AG08395 (cell line): ENCODE measurements at places on chromosomes 7 and 10.
A peak's percentile ranks its signal among the peaks of the same experiment; 100 is the strongest.

- no peak for DNase-seq
Measured at GRCh38 chr7:4139656-4140625, 542.2 kb upstream of the FOXK1 start.

GRCh38 chr10:96025566-96025965 lies 17.8 kb upstream of the CCNJ start:
- peak; percentile 6 for DNase-seq

GRCh38 chr10:112223725-112224124 lies 40.2 kb upstream of the GPAM start:
- no peak for DNase-seq

GRCh38 chr7:353746-354325 lies 63.9 kb downstream of the FOXL3 start:
- peak; percentile 57 for DNase-seq

DNA sequence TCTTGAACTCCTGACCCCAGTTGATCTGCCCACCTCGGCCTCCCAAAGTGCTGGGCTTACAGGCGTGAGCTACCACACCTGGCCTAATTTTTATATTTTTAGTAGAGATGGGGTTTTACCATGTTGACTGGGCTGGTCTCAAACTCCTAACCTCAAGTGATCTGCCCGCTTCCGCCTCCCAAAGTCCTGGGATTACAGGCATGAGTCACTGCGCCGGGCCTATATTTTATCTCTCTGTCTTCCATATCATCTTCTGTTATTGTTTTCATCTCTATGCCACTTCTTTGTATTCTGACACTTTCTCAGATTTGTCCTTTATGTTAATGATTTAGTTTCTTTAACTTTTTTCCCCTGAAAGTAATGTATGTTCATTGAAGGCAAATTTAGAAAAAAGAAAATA lies 55.0 kb upstream of the FMC1 start:
- no peak for DNase-seq

DNA sequence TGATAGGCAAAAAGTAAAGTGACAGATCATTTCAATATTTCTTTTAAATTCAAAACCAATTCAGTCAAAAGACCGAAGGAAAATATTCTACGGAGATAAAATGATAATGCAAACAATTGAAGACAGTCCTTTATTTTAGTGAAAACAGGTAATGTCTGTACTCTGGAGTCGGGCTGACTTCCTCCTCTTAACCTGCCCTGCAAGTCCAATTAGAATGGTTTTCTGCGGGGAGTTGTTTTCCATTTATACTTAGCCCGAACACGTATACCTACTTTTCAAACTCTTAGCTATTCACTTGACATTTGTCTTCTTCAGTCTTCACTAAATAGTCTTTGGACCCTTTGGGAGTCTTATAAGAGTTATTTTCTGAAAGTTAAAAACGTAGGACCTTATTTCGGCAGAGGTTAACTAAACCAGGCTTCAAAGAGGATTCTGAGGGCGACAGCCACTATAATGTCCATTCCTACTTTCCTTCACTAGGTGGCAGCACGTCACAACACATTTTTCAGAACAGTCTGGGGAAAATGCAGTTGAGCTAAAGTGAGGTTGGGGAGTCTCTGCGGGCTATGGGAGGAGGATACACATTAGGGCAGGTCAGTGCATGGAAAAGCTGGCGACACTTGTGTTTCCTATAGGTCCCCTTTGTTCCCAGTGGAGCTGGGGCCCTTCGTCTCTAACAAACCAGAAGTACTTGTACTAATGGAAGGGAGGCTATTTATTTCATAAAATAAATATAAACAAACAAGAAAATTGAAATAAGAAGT lies 472.0 kb downstream of the KCNMA1 start:
- DNase-seq: peak; percentile 54

GRCh38 chr7:64630496-64630895 lies 35.4 kb upstream of the ZNF107 start:
- peak; percentile 26 for DNase-seq

GRCh38 chr10:4372601-4373000 lies 453.4 kb upstream of the AKR1E2 start:
- peak; percentile 89 for DNase-seq

DNA sequence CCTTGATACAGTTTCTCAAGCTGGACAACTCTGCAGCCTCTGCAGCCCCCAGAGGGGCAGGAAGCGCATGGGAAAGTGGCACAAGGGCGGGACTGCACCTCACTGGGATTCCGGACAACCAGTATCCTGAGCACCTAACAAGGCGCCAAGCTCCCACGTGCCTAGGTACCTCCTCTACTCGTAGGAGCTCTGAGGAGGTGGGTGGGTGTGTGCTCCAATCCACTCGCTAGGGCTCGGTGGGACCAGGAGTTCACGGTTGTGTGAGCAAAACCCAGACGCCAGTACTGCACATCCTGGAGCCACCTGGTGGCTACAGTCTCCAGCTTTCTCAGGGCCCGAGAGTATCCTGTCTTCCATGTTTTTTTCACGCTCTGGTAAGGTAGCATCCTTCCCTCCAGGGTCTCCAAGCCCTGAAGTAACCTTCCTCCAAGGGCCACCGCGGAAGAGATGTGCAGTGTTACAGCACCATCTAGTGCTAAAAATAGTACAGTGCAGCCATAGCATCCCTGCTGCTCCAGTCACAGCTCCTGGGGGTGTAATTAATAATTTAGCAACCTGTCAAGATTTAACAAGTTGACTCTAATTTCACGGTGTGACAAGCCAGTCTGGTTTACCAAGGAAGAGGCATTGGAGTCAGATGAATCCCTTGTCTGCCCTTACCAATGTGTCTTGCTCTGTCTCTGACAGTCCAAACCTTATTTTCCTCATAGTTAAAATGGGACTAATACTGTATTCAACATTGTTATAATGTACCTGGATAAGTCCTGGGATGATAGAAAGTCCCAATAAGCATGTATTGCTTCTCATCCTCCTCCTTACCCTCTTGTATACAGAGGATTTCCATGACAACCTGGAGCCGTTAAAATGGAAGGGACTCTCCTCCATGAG lies 70.4 kb downstream of the HERPUD2 start:
- DNase-seq: peak; percentile 70

- no peak for DNase-seq
Measured at GRCh38 chr10:126611303-126611702, 59.2 kb downstream of the C10orf90 start.
